Stimulated activated CD8-positive, alpha-beta memory T cell treated with anti-CD3 and anti-CD28 coated beads, Interleukin-12 subunit alpha, Interleukin-12 subunit beta, amount 100 ng/mL, for 4 hours (primary cell): ENCODE measurements at places on chromosomes 12 and 14.

DNA sequence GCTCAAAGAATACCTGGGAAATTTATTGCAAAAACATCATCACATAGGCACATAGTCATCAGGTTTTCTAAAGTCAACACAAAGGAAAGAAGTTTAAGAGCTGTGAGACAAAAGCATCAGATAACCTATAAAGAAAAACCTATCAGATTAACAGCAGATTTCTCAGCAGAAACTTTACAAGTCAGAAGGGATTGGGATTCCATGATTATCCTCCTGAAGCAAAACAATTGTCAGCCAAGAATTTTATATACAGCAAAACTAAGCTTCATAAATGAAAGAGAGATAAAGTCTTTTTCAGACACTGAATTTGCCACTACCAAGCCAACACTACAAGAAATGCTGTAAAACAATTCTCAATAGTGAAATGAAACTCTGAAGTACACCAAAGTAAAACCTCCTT, 28.8 kb upstream of the LGR5 start:
- DNase-seq: no peak

DNA sequence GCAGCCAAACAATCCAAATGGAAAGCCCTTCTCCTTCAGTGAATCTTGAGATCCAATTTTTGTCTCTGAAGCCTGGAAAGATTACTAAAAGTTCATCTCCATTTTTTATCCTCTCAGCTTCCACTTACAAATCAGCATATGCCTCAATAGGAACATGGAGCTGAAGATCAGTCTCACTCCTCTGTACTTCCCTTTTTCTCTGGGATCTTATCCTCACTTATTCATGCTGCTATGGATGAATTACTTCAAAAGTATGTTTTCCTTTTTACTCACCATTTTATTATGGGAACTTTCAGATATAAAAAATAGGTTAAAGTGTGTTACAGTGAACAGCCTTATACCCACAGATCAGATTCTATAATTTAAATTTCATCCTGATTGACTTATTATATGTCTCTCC, 14.4 kb upstream of the NTF3 start:
- no peak for DNase-seq

GRCh38 chr14:58824796-58825195, 187.0 kb downstream of the DACT1 start:
- DNase-seq: no peak

- no peak for DNase-seq
Observed at GRCh38 chr12:115736360-115736759, 541.1 kb downstream of the MED13L start.

DNA sequence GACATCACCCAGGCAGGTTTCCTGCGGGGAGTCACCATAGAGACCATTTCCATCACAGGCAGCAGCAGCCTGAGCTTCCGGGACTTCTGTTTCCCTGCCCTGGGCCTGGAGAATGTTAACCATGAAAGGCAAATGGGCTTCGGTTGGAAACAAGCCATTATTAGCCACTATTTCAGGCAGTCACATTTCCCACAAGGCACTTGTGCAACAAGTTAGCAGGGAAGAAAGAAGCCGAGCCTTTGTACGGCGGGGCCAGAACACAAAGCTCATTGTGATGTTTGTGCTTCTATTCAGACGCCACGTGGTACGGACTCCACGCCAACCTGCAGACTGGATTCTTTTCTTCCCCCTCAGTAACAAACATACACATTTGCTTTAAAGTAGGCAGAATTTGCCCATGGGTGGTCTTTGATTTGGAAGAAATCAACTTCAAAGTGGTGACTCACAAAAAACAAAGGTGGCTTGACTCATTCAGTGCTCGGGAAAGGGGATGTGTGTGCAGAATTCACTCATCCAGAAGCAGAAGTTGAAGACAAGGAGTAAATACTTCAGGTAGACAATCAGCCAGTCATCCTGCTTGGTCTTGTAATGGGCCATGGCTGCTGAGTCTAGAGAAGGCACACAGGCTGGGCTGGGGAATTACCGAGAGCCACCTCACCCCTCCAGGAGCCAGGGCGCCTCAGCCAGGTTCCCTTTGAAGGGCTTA, 154.2 kb upstream of the PRMT8 start:
- no peak for DNase-seq

GRCh38 chr12:81039231-81039630, 38.6 kb upstream of the ACSS3 start:
- DNase-seq: no peak

- DNase-seq: no peak
Observed at GRCh38 chr12:90909069-90909770, 45.8 kb downstream of the CCER1 start.

DNA sequence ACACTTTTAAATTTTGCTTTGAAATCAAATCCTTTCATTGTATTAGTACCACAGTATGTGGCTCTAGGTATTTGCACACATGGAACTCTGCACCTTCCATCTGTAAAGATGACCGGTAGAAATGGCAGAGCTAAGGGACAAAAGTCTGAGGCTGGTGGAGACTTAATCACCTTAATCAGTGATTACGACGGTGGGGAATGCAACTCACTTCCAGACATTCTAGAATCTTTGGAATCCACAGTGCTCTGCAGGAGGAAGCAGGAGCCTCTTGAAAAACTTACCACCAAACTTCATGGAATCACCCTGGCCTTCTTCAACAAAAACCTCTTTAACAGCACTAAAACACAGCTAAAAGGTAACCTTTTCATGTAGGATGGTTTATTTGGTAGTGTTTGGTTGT, 3.9 kb upstream of the DACT1 start:
- DNase-seq: no peak

DNA sequence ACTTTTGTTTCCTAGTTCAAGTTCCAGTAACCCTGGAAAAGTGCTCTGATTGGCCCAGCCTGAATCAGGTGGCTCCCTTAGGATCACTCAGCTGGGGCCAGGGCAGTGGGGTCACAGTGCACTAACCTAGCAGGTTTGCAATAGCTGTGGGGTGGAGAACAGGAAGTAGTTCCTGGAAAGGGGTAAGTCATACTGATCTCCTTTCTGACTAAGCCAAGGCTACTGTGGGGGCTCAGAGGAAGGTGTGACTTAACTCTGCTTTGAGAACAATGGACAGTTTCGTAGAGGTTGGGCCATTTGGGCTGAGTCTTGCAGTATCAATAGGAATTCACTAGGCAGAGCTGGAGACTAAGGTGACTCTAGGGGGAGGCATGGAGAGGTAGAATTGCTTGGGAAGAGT, 89.4 kb downstream of the KIF26A start:
- no peak for DNase-seq

GRCh38 chr14:29990993-29991392, 63.3 kb upstream of the PRKD1 start:
- no peak for DNase-seq

DNA sequence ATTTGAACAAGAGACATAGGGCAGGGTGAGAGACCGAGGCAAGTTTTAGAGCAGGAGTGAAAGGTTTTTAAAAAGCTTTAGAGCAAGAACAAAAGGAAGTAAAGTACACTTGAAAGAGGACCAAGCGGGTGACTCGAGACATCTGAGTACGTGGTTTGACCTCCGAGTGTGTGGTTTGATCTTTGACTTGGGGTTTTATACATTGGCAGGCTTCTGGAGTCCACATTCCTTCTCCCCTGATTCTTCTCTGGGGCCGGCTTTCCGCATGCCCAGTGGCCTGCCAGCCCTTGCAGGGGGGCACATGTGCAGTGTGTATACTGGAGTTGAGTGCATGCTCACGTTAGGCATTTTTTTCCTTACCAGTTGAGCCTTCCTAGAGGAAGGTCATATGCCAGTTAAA, 96.3 kb downstream of the SLC15A4 start:
- no peak for DNase-seq

DNA sequence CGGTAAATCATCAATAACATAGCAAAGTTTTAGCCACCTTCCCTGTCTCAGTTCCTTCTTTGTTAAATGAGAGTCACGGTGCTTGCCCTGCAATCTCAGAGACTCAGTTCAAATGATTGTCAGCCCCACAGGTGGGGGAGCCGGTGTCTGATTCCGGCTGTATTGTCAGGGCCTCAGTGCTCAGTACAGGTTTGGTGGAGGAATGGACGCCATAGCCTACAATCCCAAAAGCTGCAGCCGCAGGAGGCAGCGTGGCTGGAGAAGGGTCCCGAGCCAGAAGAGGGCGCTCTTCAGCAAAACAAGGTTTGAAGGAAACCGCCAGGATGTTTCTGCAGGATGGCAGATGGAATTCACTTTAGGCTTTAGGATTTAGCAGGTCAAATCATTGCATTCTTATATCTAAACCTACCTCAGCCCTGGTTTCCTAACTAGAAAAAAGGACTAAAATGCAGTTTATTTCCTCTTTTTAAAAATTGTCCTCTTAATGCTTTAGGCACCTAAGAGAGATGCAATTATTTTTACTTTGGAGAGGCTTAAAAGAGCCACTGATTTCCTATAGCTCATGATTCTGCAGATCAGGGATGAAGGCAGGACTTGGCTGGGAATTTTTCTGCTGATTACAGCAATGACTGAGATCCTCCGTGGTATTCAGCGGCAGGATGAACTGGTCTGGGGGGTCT, 29.2 kb downstream of the FOS start:
- DNase-seq: no peak

GRCh38 chr14:96225745-96226151, 21.1 kb downstream of the BDKRB2 start:
- no peak for DNase-seq
